ENCODE measurements at places on chromosomes 5 and 9. TPM values are rescaled to one million over a fixed set of nuclear protein-coding genes. Genes with fewer than 3 reads are reported as not detected.

Gene WDR38
- not detected for total RNA-seq

Gene ADAMTS2
- total RNA-seq = 36.5 TPM

Gene NRG2
- 2.8 TPM for total RNA-seq

Gene RLN1
- not detected for total RNA-seq

Measured in aortic smooth muscle cell (primary cell).